ENCODE measurements at places on chromosomes 3 and 15.
A peak's percentile ranks its signal among the peaks of the same experiment; 100 is the strongest.

GRCh38 chr3:47652142-47652541, 73.5 kb upstream of the CSPG5 start:
- peaks cover 11% of the 10 kb centered on the region for H3K36me3 ChIP-seq
- no peaks in the 10 kb centered on the region for H3K27me3 ChIP-seq
- no peak overlapping the region for H3K27ac ChIP-seq
- DNase-seq: no peak

DNA sequence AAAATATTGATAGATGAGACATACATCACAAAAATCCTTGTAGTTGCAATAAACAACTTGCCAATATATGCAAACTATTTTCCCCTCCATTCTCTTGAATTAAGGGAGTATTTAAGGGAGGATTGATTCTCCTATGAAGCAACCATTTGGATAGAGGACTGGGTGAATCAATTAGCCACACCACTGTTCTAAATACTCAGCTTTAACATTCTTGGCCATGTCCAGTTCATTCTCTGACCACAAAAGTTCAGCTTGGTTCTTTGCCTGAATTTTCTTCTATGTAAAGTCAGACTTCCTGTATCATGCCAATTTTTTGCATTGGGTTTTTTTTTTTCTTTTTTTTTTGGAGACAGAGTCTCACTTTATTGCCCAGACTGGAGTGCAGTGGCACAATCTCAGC, 15.8 kb upstream of the SEC11A start:
- DNase-seq: no peak
- no peak overlapping the region for H3K27ac ChIP-seq
- no peak overlapping the region for H3K4me3 ChIP-seq

GRCh38 chr3:14608298-14608697, 43.3 kb upstream of the CCDC174 start:
- H3K36me3 ChIP-seq: no peaks in the 10 kb centered on the region
- no peak for DNase-seq
- peaks cover 15% of the 10 kb centered on the region for H3K27me3 ChIP-seq
- H3K4me1 ChIP-seq: no peaks in the 10 kb centered on the region
- no peak overlapping the region for H3K27ac ChIP-seq

DNA sequence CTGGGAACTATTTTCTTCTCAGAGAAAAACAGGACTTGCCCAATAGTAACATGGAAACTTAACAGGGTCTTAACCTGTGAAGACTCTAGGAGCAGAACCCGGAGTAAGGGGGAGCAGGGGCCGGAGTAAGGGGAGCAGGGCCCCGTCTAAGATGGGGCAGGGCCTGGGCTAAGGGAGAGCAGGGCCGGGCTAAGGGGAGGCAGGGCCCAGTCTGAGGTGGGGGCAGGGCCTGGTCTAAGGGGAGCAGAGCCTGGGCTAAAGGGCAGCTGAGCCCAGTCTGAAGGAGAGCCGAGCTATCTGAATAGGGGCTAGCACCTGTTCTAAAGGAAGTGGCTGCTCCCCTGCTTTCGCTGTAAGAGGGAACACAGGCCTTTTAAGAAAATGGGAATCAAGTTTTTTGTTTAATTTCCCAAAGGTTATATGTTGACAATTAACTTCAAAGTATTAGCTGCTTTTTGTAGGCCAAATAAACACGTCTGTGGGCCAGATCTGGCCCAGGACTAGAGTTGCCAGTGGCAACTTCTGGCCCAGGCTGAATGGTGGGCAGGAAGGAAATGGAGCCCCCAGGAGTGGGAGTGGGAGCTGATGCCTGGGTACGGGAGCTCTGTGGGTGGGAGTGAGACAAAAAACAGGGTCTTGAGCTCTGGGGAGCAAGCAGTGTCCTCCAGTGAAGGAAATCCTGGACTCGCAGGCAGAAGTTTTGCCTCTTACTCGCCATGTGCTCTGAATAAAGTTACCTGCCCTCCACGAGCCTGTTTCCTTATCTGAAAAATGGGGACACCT, 32.5 kb downstream of the CSPG4 start:
- H3K4me1 ChIP-seq: peaks cover 21% of the 10 kb centered on the region
- H3K27me3 ChIP-seq: no peaks in the 10 kb centered on the region
- DNase-seq: no peak
- no peak overlapping the region for H3K27ac ChIP-seq
- no peak overlapping the region for H3K4me3 ChIP-seq

GRCh38 chr15:45794304-45794703, 159.5 kb downstream of the SQOR start:
- H3K4me1 ChIP-seq: no peaks in the 10 kb centered on the region
- H3K27ac ChIP-seq: no peak overlapping the region
- no peak for DNase-seq
- no peak overlapping the region for H3K4me3 ChIP-seq

DNA sequence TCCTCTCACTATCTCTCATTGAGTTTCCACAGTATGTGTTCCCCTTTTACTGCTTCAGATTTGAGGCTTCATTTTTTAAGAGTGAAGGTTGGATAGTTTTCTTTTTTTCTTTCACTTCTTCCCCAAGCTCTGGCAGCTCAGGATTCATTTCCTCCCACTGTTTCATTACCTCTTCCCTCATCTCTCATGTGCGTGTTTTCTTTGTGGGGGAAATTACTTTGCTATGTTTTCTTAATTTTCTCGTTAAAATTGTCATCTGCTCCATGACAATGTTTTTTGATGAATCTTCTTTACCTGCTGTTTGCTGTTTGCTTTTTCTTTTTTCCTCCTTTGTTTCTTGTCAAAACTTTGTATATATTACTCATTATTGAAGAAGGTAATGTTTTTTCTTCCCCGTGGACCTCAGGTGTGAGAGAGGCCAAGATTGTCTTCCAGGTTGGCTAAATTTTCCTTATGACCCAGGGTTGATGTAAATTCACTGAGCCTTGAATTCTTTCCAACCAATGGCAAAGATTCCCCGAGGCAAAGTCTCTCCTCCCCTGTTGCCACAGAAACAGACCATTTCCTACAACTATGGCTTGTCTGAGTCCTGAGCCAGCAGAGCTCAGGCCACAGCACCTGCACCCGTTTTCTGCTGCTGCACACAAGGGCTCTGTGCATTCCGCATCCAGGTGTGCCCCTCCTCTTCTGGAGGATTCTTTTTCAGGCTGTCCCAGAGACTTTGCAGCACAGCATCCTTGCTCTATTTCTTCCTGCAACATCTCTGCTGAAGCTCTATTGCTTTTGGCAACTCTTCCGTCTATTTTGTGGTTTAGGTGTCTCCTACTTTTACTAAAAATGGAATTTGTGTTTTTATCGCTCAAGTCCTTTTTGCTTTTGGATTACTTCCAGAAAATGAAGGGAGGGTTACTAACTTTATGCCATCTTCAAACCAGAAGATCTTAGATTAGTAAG, 66.1 kb downstream of the NOX5 start:
- peaks cover 35% of the 10 kb centered on the region for H3K4me1 ChIP-seq
- H3K36me3 ChIP-seq: no peaks in the 10 kb centered on the region

GRCh38 chr3:5431811-5432378, 244.4 kb downstream of the EDEM1 start:
- H3K27me3 ChIP-seq: no peaks in the 10 kb centered on the region
- H3K27ac ChIP-seq: no peak overlapping the region
- no peak overlapping the region for H3K4me3 ChIP-seq
- no peaks in the 10 kb centered on the region for H3K4me1 ChIP-seq
- H3K36me3 ChIP-seq: no peaks in the 10 kb centered on the region

GRCh38 chr3:5428607-5429516, 241.4 kb downstream of the EDEM1 start:
- H3K36me3 ChIP-seq: no peaks in the 10 kb centered on the region
- no peaks in the 10 kb centered on the region for H3K27me3 ChIP-seq
- DNase-seq: no peak
- H3K4me3 ChIP-seq: no peak overlapping the region
- no peaks in the 10 kb centered on the region for H3K4me1 ChIP-seq

DNA sequence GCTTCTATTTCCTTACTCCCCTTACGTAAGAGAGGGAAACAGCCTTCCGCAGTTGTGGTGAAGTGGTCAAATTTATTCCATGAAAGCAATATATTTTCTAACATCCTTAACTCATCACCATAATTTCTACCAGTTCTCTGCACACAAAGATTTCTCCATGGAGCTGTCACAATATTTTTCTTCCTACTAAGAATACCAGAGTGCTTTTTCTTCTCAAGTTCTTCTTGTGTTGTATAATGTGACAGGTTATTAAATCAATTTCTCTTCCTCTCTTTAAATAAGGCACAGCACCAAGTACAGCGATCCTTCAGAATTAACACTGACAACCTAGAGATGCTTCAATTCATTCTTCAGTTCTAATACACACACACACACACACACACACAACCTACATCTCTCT, 153.0 kb downstream of the CPNE4 start:
- no peak for DNase-seq
- H3K27ac ChIP-seq: no peak overlapping the region
- H3K27me3 ChIP-seq: no peaks in the 10 kb centered on the region
- H3K4me1 ChIP-seq: no peaks in the 10 kb centered on the region
- H3K36me3 ChIP-seq: no peaks in the 10 kb centered on the region

DNA sequence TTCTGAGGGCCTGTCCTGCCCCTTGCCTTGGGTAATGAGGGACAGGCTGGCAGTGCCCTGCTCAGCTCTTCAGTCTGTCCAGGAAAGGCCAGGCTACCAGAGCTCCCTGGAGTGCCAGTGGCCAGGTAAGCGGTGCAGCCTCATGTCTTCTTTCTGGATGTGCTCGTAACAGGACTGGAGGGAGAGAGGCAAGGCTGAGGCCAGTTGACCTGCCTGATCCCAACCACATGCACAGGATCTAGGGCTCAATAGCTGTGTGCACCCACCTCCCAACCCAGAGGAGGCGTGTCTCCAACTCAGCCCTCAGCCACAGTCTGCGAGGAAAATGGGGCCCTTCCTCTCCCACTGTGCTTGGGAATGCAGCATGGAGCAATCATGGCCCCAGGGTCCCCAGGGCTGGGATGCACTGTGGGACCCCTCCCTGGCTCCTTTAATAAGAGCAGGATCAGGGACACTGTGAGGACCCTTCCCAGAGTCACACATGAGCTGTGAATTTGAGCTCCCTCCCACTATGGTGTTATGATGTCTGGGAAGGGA, 22.5 kb downstream of the ALS2CL start:
- no peaks in the 10 kb centered on the region for H3K4me1 ChIP-seq
- no peak overlapping the region for H3K27ac ChIP-seq
- no peaks in the 10 kb centered on the region for H3K27me3 ChIP-seq
- no peak overlapping the region for H3K4me3 ChIP-seq
- H3K36me3 ChIP-seq: peaks cover 43% of the 10 kb centered on the region
- DNase-seq: peak; percentile 19

- DNase-seq: no peak
- H3K27ac ChIP-seq: no peak overlapping the region
- peaks cover 5% of the 10 kb centered on the region for H3K4me1 ChIP-seq
- no peaks in the 10 kb centered on the region for H3K27me3 ChIP-seq
- H3K4me3 ChIP-seq: no peak overlapping the region
These were observed 128.3 kb upstream of the BFSP2 start for GRCh38 chr3:133271539-133271938.
